Activated naive CD4-positive, alpha-beta T cell treated with Interleukin-2 at 50 U/mL for 16 hours (primary cell): ENCODE measurements at places on chromosomes 6 and 20.
A peak's percentile ranks its signal among the peaks of the same experiment; 100 is the strongest.

- DNase-seq = no peak
Measured at GRCh38 chr20:6008254-6008653, 45.6 kb downstream of the LRRN4 start.

- DNase-seq = no peak
Measured at GRCh38 chr20:9145142-9145541, 76.3 kb downstream of the PLCB4 start.

DNA sequence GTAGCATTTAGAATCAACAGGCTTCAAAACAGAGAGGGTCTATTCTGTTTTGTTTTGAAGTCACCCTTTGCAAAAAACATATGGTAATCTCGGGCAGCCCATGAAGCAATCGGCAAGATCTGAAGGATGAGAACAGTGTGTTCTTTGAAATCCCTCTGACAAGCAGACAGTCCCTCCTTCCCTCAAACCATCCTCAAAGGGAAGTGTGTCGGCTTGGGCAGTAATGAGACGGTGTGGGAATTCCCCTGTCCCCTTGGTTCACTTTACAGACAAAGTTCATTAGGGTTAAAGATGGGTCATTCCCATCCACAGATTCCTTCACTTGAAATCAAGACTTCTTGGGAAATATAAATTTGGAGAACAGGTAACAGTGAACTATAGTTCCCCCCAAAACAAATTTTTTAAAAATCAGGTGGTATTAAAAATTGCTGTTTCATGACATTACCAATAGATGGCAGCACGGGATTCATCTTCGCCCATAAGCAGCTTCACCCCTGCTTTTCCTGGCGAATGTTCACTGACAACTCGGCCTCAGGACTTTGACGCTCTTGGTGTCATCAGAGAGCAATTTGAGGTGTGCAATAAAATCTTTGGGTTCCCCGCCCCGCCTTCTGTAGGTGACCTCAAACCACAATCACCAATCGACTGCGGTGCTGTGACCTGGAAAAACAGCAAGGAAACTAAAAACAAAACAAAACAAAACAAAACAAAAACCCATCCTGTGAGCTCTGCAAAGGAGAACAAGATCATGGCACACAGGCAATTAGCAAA lies 159.3 kb upstream of the TNFAIP3 start:
- DNase-seq = peak; percentile 79

DNA sequence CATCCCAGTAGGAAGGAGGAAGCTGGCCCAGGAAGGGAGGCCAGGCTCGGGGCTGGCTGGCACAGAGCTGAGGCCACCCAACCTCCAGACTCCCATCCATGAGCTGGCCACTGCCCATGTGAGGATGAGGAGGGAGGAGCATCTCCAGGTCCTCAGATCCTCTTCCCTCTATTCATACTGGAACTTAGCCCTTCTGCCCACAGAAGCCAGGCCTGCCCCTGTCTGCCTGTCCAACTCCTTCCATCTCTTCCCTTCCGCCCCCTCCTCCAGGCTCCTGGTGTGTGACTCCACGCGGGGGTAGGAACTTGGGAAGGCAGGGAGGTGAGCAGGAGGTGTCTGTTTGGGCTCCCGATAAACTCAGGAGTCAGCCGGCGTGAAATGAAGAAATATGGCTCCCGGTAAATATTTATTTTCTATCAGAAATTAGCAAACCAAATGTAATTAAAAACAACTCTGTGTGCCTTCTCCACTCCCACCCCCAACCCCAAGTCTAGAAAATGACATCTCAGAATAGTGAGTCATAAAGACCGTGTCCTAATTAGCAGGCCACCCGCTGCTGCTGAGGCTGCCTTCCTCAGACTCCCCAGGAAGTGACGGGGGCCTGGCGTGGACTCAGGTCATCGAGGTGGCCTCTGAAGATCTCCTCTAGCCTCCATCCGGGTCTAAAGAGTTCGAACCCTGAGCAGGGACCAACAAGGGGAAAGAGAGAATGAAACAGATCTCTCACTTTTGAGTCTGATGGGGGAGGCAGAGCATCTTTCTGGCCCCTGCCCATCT lies 81.9 kb downstream of the MDGA1 start:
- no peak for DNase-seq

- no peak for DNase-seq
Measured at GRCh38 chr20:17343091-17343490, 116.3 kb downstream of the PCSK2 start.

- DNase-seq = peak; percentile 12
Measured at GRCh38 chr20:32583581-32584070, 1.5 kb downstream of the NOL4L start.

- DNase-seq = no peak
Measured at GRCh38 chr20:45963059-45964005, 8.7 kb downstream of the ZNF335 start.

DNA sequence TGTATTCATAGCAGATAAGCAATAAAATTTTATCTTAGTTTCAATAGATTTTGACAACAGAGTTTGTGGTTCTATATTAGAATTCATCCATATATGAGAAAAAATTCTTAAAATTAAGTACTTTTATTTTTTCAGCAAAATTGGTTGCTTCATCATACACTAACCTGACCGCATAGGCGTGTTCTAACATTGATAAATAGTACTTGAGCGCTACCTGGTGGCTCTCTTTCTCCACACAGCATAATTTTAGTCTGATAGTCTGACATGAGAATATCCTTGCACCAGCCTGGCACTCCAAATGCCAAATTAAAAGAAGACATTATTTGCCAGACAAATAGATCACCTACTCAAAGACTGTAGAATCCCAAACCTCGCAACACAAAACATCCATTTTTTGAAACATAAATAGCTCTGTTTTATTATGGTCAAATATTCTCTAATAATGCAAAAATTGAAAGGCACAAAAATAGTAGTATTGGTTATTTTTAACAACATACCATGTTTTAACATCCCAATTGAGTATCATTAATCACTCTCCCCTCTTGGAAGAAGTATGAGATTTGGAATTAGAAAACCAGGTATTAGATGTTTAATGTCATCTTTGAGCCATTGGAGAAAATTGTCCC lies 33.0 kb upstream of the FILIP1 start:
- peak; percentile 53 for DNase-seq
